Stimulated activated CD4-positive, alpha-beta T cell treated with anti-CD3 and anti-CD28 coated beads, Interleukin-15, amount 100 ng/mL, for 1 hour (primary cell): ENCODE measurements at places on chromosomes 1 and 21.

DNA sequence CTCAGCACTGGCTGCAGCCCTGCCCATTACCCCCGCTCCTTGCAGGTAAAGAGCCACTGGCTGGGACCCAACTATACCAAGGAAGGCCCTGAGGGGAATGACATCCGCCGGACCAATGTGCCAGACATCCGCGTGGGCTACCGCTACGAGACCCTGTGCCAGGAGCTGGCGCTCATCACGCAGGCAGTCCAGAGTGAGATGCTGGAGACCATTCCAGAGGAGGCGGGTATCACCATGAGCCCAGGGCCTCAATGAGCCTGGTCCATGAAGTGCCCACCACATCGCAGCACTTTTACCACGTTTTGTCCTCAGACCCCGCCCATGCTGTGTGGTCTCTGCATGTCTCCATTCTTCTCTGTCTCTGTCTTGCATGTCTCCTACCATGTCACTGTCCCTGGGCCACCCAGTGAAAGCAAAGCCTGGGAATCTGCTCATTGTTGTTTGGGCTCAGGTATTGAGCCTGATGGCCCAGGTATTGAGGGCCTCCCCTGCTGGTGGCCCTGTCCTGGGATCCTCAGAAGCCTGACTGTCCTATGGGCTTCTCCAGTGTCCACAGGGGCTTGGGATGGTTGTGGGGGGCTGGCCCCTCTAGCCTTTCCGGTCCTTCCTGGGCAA is 11.4 kb downstream of the AMPD2 start:
- DNase-seq: no peak

DNA sequence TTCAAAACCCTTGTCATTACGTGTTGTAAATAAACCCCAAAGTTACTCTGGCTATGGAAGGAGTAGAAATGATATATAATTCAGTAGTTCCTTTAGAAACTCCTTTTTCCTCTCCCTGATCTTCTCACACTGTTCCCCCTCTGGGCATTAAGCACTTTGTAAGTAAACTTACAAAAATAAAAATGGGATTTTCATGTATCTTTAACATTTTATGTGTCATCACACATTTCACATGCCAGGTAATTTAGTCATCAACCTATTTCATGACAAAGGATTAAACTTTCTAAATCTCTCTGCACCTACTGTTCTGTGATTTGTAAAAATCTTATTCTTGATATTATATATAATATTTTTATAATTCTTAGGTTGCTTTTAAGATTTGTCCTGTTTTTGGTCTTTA is 176.9 kb downstream of the NEK7 start:
- DNase-seq: no peak

GRCh38 chr1:17539118-17539476 is 401 bp upstream of the ARHGEF10L start:
- no peak for DNase-seq

DNA sequence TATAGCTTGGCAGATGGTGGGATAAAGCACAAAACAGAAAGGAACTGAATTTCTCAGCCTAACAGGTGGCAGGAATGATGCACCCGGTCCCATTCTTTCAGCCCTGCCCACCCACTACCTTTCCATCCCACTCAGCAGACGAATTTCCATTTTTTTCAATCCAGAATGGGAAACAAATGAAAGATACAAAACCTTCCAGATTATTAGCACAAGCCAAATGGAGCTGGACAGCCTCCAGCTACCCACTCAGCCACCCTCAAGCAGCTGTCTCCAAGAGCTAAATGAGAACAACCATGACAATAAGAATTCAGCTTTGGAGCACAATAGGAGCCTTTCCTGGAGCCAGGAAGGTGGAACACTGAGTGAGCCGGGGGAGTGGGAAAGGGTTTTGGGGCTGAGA is 96.3 kb upstream of the ST6GALNAC5 start:
- DNase-seq: no peak

- DNase-seq: no peak
Measured at GRCh38 chr1:66140072-66140471, 347.4 kb downstream of the PDE4B start.

- no peak for DNase-seq
Measured at GRCh38 chr1:29094433-29094832, 29.3 kb downstream of the TMEM200B start.
